ENCODE measurements at places on chromosomes 5 and 9.

DNA sequence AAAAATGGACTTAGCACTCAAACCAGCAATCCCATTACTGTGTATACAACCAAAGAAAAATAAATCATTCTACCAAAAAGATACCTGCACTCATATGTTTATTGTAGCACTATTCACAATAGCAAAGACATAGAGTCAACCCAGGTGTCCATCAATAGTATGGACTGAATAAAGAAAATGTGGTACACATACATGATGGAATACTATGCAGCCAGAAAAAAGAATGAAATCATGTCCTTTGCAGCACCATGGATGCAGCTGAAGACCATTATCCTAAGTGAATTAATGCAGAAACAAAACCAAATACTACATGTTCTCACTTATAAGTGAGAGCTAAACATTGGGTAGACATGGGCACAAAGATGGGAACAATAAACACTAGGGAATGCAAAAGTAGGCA, 236.8 kb upstream of the POU5F2 start:
- DNase-seq: no peak

DNA sequence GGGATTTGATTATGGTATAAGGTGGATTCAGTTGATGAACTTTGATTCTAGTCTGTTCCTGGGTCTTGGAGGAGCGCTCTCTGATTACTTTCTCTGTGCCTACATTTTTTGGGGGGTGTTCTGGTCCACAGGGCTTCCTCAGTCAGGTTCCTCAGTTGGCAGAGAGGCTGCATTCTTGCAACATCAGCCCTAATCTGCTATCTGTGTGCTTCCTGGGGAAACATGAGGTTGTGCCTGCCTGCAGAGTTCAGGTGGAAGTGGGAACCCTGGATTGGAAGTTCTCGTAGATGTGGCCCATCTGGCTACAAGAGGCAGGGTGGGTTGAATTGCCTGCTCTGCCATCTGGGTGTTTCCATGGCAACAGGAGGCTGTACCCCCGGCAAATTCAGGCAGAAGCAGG, 24.5 kb downstream of the POLK start:
- DNase-seq: no peak

GRCh38 chr5:167546270-167546669, 745.2 kb upstream of the WWC1 start:
- DNase-seq: no peak

GRCh38 chr9:136058084-136058483, 37.0 kb downstream of the NACC2 start:
- DNase-seq: no peak

GRCh38 chr5:172147857-172148256, 40.2 kb downstream of the STK10 start:
- no peak for DNase-seq

GRCh38 chr5:34047774-34048572, 5.0 kb upstream of the C1QTNF3 start:
- DNase-seq: no peak

GRCh38 chr9:114181607-114182409, 26.5 kb downstream of the COL27A1 start:
- DNase-seq: no peak

DNA sequence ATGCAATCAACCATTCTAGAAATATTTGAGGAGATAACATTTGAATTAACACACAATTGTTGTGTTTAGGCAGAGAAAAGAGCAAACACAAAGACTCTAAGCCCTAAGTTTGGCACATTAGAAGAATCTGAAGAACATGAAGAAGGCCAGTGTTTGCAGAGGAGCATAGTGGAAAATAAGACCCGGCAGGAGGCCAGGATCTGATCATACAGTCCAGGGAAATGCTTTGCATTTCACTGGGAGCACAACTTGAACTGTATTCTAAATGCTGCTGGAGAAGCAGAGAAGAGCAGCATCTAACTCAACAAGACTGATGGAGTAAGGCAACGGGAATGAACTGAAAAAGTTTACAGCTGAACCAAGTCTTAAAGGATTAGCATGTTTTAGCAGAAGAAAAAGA, 463.4 kb downstream of the ZNF608 start:
- DNase-seq: no peak

GRCh38 chr9:88816141-88816540, 175.1 kb upstream of the S1PR3 start:
- no peak for DNase-seq

- DNase-seq: no peak
These were observed 57.5 kb downstream of the PJA2 start for GRCh38 chr5:109351988-109352864.

DNA sequence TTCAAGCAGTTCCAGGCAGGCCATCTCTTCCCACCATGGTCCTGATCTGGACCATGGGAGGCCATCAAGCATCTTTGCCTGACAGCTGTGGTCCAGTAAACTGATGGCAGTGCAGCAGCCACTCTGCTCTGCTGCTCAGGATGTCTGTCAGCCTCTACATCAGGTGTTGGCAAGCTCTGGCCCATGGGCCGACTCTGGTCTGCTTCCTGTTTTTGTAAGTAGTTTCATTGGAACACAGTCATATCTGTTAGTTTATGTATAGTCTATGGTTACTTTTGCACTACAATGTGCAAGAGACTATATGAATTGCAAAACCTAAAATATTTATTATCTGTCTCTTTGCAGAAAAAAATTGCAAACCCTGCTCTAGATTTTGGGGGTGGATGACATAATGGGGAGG, 225.0 kb downstream of the KCTD16 start:
- no peak for DNase-seq

DNA sequence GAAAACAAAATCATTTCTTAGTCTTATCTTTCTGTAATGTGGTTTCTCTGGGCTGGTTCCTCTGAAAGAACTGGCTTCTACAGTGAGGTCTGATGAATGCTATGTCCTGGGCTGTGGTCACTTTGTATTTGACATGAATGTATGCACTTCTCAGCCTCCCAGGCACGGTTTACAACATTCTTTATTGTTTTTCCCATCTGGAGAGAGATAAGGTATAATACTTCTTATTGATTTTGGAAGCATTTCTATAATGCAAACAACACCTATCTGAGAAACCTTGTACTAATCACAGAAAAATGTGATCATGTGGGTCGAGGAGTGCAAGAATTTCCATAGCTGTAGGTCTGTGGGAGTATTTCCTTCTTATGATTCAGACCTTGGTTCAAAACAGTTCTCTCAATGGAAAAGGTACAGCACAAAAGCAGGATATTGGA, 46.9 kb downstream of the ACTBL2 start:
- DNase-seq: no peak

- no peak for DNase-seq
These were observed 1974.1 kb upstream of the NUDT12 start for GRCh38 chr5:105536675-105537074.

DNA sequence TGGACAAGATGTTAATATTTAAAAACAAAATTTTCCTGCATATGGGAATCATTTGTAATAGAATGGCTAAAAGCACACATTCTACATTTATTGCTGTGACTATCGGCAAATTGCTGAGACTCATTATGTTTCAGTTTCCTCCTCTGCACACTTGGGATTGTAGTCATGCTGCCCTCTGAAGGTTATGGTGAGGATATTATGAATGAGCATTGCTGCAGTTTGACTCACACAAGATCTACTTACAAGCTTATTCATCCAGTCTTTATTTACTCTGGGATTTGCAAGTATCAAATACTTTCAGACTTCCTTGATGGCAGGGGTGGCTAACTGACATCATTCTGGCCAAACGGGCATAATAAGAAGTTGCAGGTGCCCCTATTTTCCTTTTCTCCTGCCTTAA, 9.5 kb upstream of the NFIL3 start:
- DNase-seq: peak; percentile 72

DNA sequence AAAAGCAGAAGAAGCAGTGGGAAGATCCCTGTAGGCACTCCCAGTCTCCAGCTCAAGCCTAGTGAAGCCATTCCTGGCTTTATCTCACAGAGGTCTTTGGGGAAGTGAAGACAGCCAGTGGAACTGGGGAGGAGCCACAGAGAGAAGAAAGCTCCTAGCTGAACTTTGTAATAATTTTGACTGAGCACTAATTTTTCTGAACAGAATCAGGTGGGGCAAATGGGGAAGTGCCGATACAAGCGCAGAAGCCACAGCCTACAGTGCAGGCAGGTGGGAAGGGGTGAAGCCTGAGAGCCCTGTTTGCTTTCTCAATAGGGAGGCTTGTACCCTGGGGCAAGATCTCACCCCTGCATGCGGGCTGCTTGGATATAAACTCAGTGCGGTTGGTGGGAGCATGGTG, 48.4 kb upstream of the SNAPC3 start:
- no peak for DNase-seq

DNA sequence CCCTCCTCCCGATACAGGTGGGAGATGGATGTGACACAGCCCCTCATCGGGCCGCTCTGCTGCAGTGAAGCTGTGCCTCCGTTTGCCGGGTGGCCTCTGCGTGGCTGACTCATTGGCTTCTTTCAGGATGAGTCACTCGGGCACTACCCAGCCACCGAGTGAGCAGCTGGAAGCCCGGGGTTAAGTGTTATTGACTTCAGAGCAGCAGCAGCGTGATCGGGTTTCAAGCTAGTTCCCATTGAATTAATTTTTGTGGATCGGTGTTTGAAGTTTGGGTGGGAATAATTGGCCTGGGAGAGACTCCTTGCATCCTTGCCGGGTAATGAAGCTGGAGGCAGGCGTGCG, 266.4 kb upstream of the IRX4 start:
- peak; percentile 25 for DNase-seq

- DNase-seq: no peak
These were observed 33.1 kb downstream of the SPIN1 start for GRCh38 chr9:88421348-88421747.

GRCh38 chr5:119395080-119395836, 39.4 kb downstream of the TNFAIP8 start:
- DNase-seq: peak; percentile 63

DNA sequence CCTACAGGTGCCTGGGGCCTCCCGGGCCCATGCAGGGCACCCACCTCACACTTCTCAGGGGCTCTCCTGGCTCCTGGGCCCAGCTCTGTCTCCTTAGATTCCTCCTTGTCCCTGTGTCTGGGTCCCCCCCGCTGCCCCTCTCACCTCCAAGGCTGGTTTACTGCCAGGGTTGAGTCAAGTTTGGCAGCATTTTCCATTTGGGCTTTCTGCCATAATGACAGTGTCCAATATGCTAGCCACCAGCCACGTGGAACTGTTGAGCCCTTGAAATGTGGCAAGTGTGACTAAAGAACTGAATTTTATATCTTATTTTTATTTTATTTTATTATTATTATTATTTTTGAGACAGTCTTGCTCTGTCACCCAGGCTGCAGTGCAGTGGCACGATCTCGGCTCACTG, 1.9 kb downstream of the TTC16 start:
- DNase-seq: no peak

- DNase-seq: no peak
These were observed 32.9 kb downstream of the NDUFS6 start for GRCh38 chr5:1834022-1834551.

- no peak for DNase-seq
These were observed 62.5 kb downstream of the MRPL36 start for GRCh38 chr5:1736889-1737711.

DNA sequence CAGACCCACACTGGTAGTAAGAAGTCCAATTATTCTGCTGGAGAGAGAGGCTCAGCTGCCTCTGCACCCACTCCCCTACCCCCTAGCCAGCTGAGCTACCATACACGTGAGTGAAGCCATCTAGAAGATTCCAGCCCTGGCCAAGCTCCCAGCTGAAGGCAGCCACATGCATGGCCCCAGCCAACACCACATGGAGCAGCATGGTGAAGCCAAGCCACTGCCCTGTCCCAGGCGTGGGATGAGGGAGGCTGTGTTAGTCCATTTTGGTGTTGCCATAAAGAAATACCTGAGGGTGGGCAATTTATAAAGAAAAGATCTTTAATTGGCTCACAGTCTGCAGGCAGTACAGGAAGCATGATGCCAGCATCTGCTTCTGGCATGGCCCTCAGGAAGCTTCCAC, 20.0 kb upstream of the VDAC1 start:
- DNase-seq: no peak

DNA sequence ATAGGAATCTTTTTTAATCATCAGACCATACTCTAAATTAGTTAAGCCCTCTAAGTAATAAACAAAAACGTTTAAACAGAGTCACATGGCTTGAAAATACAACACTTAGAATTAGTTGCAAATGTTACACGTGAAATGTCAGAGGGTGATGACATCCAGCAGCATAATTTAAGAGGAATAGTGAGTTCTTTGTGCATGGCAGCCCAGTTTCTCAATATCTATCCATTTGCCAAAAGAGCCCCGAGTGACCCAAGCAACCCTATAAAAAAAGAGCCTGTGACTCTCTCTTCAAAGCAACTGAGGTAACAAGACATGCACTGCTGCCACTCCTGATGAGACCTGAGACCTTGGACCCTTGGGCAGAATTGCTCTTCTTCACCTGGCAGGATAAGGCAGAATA, 96.9 kb upstream of the RASA1 start:
- DNase-seq: no peak

- no peak for DNase-seq
These were observed 127.1 kb downstream of the DAB2IP start for GRCh38 chr9:121778252-121779225.

DNA sequence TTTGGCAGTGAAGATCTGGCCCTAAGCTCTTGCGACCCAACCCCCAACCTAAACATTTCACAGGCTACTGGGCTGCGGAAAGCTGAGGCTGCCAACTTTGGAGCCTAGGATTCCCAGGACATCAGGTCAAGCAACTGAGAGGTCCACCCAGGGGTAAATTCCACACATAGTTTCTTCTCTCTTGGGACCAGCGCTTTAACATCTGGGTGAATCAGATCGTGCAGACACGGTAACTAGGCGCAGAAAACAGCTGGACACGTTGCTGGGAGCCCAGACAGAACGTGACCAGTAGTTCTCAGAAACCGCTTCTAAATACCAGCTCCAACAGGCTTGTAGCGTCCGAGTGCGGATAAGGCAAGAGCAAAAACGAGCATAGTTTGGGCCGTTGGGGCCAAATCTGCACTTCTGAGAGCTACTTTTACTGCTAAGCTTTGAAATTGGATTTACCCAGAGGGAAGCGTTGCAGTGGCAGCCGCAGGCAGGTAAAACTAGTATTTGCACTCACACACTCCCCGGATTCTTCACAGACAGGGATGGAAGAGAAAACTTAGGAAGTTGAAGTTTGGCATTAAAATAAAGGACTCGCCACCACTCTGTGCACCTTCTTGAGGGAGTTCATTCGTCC, 11.8 kb downstream of the ITGA1 start:
- DNase-seq: peak; percentile 34

- no peak for DNase-seq
These were observed 3.6 kb downstream of the LURAP1L start for GRCh38 chr9:12778389-12778788.
